Cerebellar nuclear complex (tissue), 1 donor: ENCODE measurements at places on chromosomes 16 and 17.

- DNase-seq = no peak
Observed at GRCh38 chr16:81891736-81892364, 112.8 kb downstream of the PLCG2 start.

DNA sequence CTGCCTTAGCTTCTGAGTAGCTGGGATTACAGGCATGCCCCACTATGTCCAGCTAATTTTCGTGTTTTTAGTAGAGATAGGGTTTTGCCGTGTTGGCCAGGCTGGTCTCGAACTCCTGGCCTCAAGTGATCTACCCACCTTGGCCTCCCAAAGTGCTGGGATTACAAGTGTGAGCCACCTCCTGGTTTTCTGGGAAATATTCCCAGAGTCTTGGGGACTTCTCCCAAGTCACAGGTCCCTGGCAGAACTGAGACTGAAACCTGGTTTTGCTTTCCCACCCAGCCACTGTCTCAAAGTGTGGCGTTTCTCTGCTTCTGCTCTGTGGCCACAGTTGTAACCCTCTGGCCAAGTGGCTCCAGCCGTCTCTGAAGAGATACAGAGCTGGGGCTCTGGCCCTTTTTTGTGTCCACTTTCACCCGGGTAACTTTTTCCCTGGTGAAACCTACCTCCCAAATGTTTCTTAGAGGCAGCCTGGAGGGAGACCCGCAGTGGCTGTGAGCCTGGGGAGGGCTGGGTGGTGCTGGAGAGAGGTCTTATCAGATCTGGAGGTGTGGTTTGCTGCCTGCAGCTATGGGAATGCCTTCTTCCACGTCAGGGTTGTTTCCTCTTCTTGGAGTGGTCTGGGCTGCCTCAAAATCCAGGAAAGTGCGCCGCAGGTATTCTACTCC lies 5.1 kb downstream of the KSR1 start:
- DNase-seq = no peak

GRCh38 chr16:75062135-75062975 lies 54.2 kb downstream of the LDHD start:
- DNase-seq = no peak

- no peak for DNase-seq
Observed at GRCh38 chr16:10678655-10679054, 16.1 kb downstream of the TEKT5 start.

DNA sequence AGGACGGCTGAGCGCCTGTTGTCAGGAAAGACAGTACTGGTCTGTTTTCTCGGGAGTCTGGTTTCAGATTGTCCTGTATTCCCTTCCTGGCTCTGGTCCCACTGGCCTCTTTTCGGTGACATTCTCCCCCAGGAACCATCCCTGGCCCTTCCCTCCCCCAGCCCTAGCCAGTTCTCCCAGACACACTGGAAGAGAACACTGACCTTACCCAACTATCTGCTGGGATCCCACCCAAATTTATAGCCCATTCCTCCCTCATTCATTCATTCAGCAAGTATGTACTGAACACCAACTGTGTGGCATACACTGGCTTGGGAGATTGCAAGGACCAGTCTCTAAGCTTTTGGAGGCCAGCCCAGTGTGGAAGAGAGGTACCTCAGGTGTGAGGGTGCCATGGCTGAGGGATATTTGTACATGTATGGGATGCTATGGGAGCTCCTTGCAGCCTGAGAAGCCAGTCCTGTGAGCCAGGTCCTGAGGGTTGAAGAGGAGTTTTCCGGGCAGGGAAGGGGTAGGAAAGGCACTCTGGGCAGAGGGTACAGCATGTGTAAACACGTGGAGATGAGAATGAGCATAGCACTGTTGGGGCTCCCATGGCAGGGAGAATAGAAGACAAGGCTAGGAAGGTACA lies 5.2 kb downstream of the RND2 start:
- DNase-seq = no peak

- DNase-seq = no peak
Observed at GRCh38 chr17:69743091-69743490, 328.6 kb downstream of the MAP2K6 start.

GRCh38 chr16:65120831-65121721 lies 787 bp downstream of the CDH11 start:
- no peak for DNase-seq

DNA sequence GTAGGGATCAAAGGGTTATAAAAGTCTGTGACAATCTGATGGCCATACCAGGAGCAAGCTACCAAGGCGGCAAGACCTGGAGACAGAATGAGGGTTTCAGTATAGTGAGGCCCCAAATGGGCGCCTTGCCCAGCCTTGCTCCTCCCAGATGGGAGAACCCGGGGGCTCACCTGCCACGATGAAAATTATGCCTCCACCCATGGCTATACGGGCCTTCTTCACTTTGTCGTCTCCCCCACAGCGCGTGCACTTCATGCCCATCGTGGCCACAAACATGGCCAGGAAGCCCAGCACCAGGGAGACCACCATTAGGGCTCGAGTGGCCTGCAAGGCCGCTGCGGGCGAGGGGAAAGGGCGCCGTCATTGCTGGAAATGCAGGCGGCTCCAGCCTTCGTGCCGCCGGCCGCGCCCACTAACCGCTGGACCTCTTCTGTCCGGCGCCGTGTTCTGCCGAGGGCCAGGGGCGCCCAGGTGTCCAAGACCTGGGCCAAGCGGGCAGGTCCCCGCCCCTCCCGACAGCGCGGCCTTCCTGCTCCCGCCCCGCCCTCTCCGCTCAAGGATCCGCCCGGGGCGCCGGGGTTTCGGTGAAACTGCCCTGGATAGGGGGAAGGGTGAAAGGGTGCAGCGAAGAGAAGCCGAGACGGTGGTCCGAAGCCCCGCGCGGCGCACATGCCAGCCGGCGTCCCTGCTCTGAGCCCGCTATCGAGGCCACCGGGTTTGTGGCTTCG lies 1.5 kb downstream of the CLDN7 start:
- no peak for DNase-seq

DNA sequence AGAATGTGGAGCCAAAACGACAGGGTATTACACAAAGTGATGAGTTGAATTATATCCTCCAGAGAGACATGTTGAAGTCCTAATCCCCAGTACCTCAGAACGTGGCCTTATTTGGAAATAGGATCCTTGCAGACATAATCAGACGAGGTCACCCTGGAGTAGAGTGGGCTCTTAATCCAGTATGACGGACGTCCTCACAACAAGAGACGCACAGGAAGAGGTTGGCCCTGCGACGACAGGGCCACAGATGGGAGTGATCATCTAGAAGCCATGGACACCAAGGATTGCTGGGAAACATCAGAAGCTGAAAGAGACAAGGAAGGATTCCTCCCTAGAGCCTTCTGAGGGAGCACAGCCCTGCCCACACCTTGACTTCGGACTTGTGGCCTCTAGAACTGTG lies 142.4 kb upstream of the AXIN2 start:
- DNase-seq = no peak

DNA sequence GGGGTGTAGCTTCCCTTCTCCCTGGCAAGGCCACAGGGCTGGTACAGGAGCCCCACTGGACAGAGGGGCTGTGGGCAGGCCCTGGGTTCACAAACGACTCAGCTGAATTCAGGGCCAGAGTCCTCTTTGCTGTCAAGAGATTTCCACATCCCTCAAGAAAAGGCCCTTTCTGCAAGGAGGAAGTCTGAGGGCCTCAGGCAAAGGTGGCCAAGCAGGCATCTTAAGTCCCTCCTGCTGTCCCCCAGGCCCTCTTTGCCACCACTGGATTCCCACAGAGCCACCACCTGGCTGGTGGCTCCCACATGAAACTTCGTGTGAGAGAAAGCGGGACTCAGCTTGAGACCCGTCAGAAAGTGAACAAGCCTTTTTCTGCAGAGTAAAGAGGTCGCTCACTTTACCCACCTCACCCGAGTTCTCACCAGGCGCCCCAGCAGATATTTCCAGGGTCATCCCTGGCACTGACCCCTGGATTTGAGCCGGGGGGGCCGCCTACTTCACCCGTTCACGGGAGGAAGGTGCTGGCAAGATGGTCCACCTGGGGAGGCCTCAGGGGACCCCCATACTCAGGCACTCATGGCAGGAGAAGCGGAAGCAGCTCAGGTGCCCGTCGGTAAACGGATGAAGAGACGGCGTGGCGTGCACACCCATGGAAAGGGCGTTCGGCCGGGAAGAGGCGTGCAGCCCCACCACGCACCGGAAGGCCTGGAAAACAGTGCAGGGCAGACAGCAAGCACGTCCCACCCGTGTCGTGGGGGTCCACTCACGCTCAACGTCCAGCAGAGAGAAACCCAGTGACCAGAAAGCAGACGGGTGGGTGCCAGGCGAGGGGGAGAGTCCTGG lies 3.6 kb downstream of the RNF166 start:
- no peak for DNase-seq

DNA sequence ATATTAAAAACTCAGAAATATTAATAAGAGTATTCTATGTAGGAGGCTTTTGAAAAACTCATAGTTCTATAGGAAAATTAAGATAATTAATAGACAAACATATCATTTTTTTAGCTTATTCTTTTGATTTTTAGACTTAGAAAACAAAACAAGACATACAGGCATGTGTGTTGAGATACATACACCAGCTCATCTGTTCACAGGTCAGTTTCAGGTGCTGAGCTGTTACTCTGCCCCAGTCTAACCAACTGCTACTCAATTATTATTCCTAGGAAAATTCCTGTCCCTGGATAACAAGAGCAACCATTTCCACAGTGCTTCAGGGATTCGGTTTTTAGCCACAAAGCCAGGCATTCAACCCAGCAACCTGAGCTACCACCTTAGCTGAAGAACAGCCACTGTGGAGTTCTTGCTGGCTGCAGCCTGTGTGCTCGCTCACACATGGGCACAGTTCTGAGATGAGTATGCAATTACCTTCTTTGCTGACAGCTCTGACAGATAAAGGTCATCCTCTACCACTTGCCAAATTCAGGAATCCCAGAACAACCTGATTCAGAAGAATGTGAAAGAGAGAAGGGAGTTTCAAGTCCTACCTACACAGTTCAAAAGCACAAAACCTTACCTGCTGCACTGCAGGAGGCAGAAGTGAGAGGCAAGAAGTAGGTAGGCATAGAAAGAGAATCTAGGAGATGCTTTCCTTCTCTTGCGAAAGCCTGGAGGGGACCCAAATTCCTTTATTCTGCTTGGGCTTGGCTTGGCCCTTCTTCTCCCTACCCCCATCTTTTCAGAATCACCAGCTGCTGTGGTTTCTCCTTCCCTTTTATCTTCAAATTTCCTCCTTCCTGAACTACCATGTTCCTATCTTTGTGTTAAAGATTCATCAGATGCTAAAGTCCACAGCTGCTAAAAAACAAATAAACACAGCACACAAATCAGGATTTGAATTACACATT lies 62.7 kb downstream of the TEX2 start:
- DNase-seq = no peak

DNA sequence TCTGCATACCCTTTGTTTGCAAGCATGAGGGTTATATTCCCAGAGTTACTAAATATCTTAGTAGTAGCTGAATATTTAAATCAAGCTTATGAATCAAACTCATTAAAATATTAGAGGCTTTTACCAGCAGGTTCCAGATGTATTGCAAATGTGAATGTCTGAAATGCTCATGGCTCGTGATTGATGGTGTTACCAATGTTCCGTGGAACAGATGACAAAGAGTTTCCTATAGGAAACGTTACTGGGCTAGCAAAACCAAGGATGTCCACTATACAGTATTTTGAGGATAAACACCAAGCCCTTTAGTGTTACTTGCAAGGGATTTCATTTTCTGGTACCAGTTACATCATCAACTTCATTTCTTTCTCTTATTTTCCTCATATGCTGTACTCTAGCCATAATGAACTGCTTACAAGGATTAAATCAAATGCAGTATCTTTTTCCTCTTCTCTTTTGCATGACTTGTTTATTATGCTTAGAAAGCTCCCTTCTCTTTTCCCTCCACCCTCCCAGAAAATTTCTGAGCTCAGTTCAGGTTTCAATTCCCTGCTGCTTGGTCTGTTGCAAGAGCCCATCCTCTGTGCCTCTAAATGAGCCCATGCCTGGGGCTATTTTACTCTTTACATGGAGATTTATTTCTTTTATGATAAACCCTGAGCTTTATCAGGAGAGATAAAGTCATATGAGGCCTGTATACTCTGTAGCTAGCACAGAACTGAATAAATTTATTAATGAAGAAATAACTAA lies 1537.1 kb upstream of the GOT2 start:
- DNase-seq = no peak

- no peak for DNase-seq
Observed at GRCh38 chr16:73171380-73171779, 123.5 kb upstream of the ZFHX3 start.

DNA sequence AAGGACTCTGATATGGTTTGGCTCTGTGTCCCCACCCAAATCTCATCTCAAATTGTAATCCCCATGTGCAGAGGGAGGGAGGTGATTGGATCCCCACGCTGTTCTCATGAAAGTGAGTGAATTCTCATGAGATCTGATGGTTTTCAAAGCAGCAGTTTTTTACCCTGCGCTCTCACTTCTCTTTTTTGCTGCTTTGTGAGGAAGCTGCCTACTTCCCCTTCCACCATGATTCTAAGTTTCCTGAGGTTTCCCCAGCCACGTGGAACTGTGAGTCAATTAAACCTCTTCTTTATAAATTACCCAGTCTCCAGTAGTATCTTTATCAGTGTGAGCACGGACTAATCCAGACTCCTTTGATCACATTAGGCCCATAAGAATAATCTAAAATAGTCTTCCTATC lies 719.7 kb upstream of the CDH8 start:
- DNase-seq = no peak

GRCh38 chr16:65445313-65446260 lies 323.7 kb upstream of the CDH11 start:
- DNase-seq = no peak

DNA sequence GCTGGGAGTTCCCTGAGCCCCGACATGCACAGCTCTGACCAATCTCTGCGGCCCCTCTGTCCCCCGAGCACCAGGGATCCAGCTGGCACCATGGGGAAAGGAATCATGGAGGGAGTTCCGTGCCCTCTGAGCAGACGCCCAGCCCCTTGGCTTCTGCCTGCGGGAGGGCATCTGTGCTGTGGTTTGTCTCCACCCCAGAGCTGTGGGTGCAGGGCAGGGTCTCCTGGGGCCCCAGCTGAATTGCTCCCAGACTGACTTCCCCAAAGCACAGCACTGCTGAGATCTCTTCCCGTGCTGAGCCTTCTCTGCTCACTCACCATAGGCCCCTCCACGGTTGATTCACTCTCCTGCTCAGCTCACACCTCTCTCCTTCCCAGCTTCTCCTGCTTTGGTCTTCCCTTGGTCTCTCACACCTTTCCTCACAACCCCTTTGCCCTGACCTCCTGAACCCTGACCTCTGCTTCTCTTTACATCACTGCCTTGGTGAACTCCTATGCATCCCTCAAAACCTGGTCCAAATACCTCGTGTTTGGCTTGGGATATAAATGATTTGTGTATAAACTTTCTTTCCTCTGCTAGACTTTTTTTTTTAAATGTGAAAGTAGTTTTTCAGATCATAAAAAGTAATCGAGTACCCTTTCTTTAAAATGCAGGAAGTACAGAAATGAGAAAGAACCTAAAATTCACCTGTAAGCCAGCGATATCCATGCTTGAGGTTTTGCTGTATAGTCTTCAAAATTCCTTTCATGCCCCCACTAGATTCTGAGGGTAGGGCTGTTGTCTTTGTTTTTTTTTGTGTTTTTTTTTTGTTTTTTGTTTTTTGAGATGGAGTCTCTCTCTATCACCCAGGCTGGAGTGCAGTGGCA lies 265.3 kb downstream of the SEC14L1 start:
- DNase-seq = no peak

- DNase-seq = no peak
Observed at GRCh38 chr16:20263138-20263855, 64.0 kb downstream of the GP2 start.

GRCh38 chr17:4947411-4948165 lies 742 bp downstream of the PFN1 start:
- DNase-seq = no peak
